ENCODE measurements at places on chromosomes 4 and X.

- ATAC-seq = peak; percentile 40
Measured at GRCh38 chrX:2498781-2499302, 1.9 kb downstream of the DHRSX start.

GRCh38 chr4:95548738-95549245, at the start of gene UNC5C:
TSS of gene UNC5C (minus strand) at chr4:95548973.
- ATAC-seq = peak; percentile 85

DNA sequence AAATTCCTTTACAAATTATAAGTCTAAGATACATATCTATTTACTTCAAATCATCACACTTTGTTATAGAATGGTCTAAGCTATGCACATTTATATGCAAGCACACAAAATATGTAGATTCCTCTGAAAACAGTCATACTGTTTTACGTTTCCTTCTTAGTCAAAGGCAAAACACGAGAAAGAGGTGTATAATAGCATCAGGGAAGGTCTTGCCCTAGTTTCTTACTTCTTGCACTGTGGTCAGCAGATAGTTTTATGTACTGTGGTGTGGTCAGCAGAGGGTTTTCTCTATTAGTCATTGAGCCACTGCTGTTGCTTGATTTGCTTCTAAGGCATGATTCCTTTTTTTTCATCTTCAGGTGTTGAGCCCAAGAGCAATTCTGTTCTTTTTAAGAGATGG, 117.7 kb downstream of the ADAM29 start:
- no peak for ATAC-seq

GRCh38 chr4:65580551-65580950, 89.7 kb downstream of the EPHA5 start:
- ATAC-seq = no peak

GRCh38 chrX:9907645-9908387, 59.3 kb upstream of the CLDN34 start:
- no peak for ATAC-seq

GRCh38 chrX:154113729-154114128, 16.2 kb upstream of the MECP2 start:
- ATAC-seq = no peak

- no peak for ATAC-seq
Measured at GRCh38 chr4:85368240-85368639, 106.7 kb upstream of the ARHGAP24 start.

DNA sequence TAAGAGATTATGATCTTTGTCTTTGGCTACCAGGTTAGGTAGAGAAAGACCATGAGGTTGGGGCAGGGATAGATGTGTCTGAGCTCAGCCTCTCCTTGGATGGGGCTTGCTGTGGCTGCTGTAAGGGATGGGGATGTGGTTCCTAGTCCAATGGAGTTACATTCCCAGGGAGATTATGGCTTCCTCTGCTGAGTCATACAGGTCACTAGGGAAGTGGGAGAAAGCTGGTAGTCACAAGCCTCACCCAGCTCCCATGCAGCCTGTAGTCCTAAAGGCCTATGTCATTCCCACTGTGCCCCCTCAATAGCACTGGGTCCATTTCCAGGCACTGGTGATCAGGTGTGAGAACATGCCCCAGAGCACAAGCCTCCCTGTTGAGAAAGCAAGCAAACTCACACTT, 70.6 kb upstream of the CENPE start:
- no peak for ATAC-seq

- no peak for ATAC-seq
Measured at GRCh38 chrX:38368774-38369173, 16.4 kb downstream of the OTC start.

GRCh38 chr4:128574706-128575105, 234.8 kb upstream of the JADE1 start:
- ATAC-seq = no peak

DNA sequence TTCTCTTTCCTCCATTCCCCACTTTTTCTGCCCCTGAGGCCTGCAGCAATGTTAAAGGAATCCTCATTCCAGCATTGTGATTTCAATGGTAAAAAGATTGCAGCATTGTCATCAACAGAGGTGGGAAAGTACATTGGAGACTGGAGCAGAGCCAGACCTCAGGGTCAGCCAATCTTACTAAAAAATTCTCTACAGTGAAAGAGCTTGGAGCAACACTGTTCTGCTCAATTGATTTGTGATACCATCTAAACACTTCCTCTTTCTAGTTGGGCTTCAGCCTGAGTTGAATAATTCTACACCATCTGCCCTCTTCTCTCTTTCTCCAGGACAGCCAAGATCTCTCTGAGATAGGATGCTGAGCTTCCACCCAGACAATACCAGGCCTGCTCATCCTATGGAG, 176.5 kb downstream of the AR start:
- no peak for ATAC-seq

GRCh38 chrX:20711366-20711765, 444.7 kb upstream of the RPS6KA3 start:
- no peak for ATAC-seq

DNA sequence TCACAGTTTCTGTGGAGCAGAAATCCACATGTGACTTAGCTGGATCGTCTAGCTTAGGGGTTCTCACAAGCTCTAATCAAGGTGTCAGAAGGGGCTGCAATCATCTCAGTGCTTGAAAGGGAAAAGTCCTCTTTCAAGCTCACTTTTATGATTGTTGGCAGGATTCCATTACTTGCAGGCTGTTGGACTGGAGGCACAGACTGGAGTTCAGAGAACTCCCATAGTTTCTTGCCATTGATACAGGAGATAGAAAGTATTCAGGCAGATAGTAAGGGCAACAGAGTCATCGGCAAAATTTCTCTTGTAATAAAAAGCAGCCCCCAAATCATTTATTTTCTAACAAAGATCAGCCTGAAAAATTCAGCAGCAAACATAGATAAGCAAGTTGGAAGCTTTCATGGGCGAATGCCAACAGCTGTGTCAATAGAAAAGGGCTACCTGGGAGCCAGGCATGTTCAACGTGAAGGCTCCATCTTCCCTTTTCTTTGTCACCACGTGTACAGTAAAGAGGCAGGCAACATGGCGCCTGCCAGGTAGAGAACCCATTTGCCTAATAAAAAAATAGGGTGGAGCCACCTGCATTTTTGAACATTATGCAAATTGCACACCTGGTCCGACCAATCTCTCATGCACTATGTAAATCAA, 64.4 kb downstream of the CXCL13 start:
- ATAC-seq = no peak

DNA sequence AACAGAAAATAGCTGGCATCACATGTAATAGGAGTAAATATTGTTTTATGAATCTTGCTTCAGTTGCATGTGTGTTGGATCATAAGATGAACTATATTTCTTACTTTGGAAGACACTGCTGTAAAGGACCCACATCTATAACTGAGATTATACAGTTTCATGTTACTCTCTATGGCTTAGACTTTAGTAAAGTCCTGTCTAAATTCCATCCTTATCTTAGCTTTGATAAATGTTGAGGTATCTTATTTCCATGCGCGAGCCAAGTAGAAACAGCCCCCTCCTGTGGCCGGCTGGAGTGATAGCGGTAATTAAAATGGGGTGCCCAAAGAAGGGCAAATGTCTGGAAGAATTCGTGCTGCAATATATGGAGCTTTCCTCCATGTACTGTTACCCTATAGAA, 43.0 kb downstream of the CCDC158 start:
- no peak for ATAC-seq

- no peak for ATAC-seq
Measured at GRCh38 chrX:39877905-39878304, 219.9 kb downstream of the BCOR start.

GRCh38 chr4:168550064-168550766, 53.4 kb downstream of the PALLD start:
- ATAC-seq = no peak

GRCh38 chrX:18624599-18624998, 47.3 kb downstream of the RS1 start:
- no peak for ATAC-seq

DNA sequence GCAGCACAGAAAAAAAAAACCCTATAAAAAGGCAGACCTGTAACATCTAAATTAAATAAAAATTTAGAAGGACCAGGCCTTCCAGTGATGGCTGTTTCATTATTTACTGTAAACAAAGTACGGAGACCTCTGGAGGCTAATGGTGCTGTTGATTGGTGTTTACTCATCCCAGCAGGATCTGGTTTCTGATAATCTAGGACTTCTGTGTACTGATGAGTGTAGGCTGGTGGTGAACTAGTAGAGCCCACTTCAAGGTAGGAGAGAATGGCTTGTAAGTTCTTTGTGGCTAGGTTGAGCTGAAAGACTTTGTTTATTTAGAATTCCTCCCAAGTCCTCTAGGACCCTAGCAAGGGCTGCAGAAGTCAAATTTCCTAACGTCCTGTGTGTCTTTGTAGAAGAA, 398.1 kb upstream of the PITX2 start:
- ATAC-seq = no peak

GRCh38 chr4:24475756-24476155, 108.6 kb downstream of the DHX15 start:
- no peak for ATAC-seq

- ATAC-seq = no peak
Measured at GRCh38 chr4:32022071-32022470, 1301.9 kb downstream of the PCDH7 start.

DNA sequence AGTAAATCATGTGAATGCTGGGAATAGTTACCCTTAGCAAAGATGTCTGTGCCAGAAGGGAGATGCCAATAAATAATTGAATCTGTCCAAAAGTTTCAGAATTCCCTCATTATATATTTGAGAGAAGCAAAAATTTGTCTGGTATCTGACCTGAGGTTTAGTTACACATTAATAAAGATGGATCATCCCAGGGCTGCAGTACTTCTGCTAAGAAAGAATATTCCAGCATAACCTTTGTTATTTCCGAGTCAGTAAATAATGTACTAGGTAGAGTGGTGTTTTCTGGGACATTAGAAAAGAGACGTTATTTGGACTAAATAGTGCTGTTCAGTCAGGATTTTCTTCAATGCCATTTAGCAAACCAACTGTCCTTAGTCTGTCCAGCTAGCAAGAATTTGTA, 26.4 kb downstream of the ADD1 start:
- no peak for ATAC-seq

- no peak for ATAC-seq
Measured at GRCh38 chr4:59869056-59869455, 1331.1 kb upstream of the ADGRL3 start.

DNA sequence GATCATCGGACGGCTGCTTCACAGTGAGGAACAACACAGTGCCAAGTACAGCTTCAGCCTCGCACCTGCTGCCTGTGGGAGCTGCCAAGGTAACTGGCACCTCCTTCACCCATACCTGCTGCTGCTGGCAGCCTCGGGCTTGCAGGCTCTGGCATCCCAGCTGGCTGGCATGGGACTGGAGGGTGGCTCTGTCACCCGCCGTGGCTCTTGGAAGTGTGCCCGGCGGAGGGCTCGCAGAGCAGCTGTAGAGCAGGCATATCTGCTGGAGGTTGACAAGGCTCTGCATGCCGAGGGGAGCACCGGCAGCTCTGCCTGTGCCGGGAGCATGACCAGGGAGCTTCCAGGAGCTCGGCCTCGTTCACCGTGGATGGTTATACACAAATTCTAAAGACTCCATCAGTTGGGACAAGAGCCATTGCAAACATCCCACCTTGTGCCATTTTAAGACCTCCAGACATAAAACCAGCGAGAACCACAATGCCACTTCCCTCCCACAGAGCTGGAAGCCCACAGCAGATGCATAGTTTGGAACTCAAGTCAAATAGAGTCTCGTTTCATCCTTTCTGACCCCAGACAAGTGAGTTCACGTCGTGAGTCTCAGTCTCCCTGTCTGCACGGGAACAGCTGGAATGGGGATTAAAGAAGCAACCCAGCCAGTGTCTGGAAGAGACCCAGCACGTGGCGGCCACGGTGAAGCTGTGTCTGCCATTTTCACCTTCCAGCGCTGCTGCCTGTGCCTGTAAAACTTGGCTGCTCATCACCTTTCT, 84.3 kb upstream of the PSAPL1 start:
- no peak for ATAC-seq

- ATAC-seq = no peak
Measured at GRCh38 chrX:97057349-97057909, 173.7 kb downstream of the RPA4 start.

DNA sequence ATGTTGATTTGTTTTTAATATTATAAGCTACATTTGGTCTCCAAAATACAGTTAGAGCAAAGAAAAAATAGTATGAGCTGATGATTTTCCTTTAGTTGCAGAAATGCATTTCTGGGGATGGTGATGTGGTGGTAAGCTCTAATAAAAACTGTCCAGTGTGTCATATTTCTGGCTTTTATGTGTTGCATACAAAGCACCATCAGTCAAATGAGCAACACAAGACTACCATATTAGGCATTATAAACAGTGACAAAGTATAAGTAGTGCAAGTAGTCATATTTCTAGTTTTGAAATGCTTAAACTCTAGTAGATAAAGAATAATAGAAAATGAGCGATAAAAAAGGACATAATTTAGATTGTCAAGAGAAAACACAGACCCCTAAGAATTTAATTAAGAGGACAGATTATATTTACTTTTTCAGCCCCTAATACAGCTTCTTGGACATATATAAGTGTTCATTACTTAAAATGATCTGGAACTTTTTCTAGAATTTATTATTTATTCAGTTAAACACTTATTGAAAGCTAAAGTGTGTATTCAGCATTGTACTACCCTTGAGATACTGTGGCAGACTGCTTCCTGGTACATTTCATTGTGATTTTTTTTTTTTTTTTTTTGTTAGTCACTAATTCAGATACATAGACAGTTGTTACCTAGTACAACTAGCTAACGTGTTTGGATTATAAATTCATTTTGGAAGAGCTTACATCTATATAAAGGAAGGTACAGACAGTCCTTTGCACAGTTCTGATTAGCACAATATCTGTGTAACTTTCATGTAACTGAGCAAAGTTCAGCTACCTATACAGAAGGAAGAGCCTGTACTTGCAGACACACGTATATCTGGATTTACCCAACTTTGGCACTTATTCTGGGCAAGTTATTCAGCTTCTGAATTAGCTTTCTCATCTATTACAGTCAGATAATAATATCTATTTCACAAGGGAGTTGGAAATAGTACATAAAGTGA, 22.3 kb downstream of the RAP1GDS1 start:
- no peak for ATAC-seq

DNA sequence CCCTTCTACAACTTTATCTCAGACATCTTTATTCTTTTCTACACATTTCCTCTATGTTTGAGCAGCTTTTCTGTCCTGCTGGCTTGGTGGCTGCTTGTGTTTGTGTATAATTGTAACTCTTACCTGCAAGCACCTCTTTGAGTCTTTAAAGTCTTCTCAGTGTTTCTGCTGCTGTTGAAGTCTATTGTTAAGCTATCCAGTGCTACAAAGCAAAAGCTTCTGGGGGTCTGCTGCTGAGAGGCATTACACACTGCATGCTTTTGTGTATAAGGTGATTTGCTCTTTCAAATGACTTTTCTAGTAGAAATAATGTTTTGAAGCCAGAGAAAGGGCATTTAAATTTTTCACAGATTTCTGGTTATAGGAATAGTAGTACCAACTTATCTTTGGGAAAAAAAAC, 241.8 kb downstream of the DTHD1 start:
- no peak for ATAC-seq

GRCh38 chrX:19121898-19122640, at the start of gene ADGRG2:
TSS of gene ADGRG2 (minus strand) at chrX:19122468. CDS start at chrX:19068834, 53,634 bp downstream.
- ATAC-seq = peak; percentile 64

DNA sequence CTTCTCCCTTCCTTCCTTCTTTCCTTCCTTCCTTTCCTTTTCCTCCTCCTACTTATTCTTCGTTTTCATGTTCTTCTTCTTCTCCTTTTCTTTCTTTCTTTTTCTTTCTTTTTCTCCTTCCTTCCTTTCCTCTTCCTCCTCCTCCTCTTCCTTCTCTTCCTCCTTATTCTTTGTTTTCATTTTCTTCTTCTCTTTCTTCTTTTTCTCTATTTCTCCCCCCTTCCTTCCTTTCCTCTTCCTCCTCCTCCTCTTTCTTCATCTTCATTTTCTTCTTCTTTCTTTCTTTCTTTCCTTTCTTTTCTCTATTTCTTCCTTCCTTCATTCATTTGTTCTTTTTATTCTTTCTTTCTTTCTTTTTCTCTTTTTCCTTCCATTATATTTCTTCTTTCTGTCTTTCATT, 671.6 kb downstream of the IQCM start:
- ATAC-seq = no peak

All from gastroesophageal sphincter (tissue), 4 donors.